CD4-positive, alpha-beta T cell treated with Interleukin-1 beta for 1 hour (primary cell): ENCODE measurements at places on chromosomes 4 and X.

GRCh38 chr4:73275318-73275654 lies 16.7 kb upstream of the ANKRD17 start:
- no peak for DNase-seq

GRCh38 chr4:4633431-4633830 lies 91.6 kb upstream of the STX18 start:
- DNase-seq: no peak

DNA sequence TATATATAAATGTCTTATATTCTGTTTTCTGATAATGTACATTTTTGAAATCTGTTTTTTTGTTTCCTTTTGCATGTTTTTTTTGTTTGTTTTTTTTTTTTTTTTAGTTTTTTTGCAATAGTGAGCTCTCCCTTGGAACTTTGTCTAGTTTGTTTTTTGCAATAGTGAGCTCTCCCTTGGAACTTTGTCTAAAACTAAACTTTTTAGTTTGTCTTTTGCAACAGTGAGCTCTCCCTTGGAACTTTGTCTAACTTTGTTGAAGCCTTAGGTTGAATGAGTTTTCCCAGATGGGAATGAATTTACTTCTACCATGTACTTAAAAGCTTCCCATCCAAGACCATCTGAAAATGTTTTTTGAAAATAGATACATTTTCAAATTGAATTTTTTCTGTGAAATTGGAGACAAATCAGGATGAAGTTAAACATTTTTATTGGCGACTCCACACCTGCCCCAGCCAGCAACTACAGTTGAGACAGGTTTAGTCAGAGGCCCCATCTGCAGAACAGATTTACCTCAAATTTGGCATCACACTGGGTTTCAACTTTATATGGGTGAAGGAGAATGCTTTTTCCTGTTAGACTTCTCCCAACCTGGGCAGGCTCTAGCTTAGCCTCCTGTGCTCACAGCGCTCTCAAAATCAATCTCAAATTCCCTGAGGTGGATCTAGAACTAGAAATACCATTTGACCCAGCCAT lies 16.0 kb downstream of the SLC9B2 start:
- no peak for DNase-seq

- DNase-seq: no peak
Observed at GRCh38 chrX:22541926-22542325, 269.2 kb downstream of the CBLL2 start.

DNA sequence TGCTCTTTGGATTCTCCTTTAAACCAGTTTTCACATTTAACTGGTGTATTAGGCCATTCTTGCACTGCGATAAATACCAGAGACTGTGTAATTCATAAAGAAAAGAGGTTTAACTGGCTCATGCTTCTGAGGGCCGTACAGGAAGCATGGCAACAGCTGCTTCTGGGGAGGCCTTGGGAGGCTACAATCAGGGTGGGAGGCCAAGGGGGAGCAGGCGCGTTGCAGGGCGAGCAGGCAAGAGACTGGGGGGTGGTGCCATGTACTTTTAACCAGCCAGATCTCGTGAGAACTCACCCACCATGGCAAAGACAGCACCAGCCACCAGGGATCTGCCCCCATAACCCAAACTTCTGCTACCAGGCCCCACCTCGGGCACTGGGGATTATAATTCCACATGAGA lies 38.1 kb downstream of the RNF212 start:
- no peak for DNase-seq

DNA sequence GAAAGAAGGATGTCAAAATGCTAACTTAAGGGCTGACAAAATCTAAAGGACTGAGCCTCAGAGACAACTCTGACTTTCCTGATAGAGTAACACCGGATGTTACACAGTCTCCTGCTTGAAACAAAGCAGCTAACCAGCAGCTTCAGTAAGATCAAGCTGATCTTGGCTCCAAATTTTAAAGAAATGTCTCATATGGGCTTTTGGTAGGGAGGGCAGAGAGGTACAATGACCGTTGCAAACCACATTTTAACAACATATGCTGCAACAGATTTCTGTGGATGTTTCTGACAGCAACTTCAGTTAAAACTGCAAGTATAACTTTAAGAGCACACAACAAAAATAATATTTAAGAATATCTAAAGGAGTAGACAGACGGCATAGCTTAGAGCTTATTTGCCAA lies 9.1 kb downstream of the RPGR start:
- DNase-seq: no peak

DNA sequence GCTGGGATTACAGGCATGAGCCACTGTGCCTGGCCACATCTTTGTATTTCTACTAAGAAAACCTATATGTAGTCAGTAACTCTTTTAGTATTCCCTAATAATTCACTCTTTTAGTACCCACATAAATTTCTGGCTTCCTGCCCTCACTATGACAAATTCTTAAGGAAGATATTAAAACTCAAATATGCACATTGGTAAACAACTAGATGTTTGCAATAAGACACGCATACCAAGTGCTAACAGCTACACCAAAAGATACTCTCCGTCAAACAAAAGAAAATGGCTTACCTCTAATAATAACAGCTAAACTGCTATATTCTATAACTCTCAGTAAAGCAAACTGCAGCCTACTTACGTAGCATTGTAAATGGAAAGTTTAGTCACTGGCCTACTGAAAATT lies 6.3 kb downstream of the UBA6 start:
- no peak for DNase-seq

DNA sequence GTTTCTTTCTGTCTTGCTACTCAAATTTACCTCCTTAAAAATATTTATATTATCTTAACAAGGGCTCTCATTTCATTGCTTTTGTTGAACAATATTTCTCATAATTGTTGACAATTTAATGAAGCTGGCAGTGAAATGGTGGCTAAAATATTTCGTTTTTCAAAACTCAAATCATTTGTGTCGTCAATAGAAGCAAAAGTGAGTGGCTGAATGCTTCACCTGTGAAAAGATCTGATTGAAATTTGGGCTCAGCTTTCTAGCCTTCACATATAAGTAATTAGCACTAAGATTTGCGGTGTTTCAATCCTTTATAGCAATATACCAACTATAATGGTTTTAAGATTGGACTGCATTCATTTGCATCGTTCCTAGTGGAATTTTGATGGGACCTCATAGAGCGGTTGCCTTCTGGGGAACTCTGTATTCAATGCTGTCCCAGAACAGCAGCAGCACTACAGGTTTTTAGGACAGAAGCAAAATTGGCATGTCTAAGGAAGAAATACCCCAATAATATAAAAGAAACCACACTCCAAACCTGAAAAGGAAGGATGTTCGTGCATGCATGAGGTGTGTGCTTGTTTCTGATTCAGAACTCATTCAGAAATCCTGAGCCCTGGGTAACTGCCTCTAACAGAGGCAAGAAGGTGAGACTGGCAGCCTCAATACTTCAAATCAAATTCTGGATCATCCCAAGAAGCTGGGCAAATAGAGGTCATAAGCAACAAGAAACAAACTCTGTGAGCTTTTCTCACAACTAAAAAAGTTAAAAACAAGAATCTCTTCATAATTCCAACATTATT lies 2.5 kb downstream of the CXCL1 start:
- no peak for DNase-seq

DNA sequence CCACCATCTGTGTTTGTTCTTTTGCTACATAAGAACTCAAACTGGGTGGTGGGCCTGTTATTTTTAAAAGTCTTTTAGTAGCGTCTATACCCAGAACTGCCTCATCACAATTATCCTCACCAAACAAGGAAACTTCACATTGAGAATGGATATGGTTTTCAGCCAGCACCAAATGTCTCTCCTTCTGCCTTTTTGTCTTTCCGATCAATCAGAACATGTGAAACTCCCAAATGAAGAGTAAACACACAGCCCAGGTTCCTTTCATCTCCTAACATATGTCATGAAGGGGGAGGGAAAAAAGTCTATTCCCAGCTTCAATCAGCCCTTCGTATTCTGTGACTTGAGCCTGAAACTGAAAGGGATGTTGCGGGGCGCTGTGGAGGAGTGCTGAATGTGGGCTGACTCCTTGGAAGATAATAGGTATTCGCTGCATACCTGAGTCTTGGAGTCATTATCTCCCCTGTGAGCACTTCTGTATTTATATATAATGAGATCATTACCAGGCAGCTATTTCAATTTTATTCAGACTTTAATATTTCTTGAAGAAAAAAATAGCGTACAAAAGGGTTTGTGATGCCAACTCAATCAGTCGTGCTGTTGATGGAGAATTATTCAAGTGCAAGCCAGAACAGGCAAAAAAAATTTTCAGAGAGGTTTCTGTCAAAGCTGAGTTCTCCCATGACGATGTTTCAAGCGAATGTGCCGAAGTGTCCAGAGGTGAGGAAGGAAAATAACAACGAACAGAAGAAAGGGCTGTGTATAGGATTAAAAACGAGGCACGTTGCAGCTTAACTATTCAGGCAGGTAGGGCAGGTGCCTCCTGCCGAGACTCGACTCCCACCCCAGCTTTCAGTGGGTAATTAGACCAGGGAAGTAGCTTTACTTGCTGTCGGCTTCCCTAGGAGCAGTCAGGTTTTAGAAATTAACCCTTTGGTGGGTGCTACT lies 163.9 kb upstream of the NOCT start:
- DNase-seq: no peak

DNA sequence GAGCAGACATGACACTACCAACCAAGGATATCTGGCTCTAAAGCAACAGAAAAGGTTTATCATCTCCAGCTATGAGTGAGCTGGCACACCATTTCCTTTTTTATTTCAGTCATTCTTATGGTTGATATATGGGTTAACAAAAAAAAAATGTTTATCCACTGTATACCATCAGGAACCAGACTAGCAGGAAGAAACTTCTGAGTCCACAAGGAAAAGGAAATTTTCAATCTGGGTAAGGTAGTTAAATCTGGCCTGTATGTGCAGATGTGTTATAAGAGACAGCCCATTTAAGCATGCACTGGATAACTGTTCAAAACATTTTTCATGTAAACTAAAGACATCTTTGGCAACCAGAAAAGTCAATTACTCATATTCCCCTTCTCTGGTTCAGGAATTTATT lies 35.0 kb downstream of the AMMECR1 start:
- no peak for DNase-seq

GRCh38 chr4:152106113-152106763 lies 345.4 kb upstream of the GATB start:
- peak; percentile 39 for DNase-seq

GRCh38 chr4:20395160-20395773 lies 143.6 kb downstream of the SLIT2 start:
- peak; percentile 5 for DNase-seq

DNA sequence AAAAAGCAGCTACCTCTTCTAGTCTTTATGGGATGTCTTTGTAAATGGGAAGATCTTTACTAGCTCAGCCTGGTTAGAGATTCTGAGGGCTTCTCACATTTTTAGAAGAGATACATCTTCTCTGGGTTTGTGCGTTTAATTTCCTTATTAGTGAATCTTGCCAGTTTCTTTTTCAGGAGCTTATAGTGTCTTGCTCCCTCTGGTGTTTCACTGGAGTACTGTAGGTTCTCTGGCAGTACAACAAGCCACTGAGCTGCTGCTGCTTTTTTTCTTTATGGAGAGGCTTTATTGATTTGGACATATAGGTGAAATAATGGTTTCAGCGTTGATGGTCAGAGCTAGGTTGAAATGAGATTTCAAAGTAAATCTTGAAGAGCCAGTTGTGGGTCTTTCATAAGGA lies 82.9 kb downstream of the LAS1L start:
- DNase-seq: peak; percentile 22

DNA sequence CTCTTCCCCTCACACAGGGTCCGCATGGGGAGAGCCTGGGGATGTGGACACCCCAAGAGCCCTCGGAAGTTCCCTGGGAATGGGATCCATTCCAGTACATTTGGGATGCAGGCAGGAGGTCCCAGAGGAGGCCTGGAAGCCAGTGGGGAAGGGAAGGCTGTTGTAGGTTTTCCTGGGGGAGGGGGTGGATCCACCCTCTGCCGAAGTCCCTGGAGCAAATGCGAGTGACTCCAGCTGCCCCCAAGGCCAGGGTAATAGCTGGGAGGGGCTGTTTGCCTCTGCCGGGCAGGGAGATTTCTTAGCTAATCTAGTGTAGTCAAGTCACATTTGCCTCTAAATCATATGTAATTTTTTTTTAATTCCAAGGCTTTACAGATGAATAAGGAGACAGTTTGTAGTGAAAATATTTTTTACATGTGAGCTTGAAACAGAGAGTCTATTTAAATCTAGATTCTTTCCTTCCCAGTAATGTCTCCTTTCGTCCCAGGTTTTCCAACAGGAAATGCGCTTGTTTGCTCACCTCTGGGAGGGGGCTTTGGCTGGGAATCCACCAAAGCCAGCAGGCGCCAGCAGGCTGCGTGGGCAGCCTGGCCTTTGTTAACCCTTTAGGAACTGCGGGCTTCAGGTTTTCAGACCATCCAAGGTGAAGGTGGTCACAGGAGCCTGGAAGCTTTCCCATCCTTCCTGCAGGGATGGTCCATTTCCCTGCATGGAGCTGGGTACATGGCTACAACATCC lies 26.8 kb downstream of the SH3TC1 start:
- DNase-seq: no peak

DNA sequence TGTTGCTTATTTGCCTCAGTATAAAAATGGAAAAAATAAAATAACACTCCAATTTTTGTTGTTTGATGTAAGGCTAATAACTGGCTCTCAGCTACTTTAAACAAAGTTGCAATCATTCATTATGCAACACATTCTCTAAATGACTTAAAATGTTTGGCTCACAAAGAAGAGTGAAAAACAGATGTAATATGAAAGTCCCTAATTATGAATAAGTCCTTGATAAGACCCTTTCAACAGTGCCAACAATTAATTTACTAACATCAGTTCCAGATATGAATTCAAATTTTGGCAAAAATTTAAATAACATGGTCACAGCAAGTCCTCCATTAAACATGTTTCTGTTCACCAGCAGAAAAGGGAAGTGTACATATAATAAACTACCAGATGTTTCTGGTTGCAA lies 69.8 kb downstream of the PAPSS1 start:
- no peak for DNase-seq

DNA sequence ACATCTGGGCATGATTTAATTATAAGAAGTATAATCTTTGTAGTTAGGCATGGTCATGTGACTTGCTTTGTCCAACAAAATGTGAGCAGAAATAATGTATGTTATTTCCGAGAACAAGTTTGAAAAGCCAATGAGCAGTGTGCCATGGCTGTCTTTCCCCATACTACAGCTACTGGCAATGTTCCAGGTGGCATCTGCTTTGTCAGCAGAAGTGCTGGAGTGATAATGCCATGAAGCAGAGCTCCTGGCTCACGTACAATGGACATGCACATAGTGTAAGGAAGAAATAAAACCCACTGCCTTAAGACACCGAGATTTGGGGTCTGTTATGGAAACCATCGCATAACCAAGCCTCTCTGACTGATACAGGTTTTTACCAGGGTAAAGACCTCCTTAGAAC lies 212.6 kb upstream of the RASGEF1B start:
- DNase-seq: no peak

GRCh38 chr4:41394481-41394894 lies 137.8 kb downstream of the UCHL1 start:
- no peak for DNase-seq

DNA sequence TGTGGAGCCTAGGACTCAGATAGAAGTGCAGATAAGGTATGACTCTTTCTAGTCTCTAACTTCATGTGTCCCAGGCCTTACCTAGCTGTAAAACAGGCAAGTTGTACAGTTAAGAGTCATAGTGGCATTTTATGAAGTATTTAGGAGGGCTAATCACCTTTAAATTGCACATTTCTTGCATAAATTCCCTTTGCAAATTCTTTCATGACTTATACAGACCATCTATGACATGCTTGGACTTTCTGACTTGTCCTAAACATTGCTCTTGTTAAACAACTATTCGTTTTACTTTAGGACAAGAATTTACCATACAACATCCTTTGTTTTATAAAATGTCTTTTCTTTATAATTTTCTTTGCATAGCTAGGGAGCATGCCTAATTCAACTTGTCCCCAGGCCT lies 7.8 kb upstream of the RRAGB start:
- no peak for DNase-seq

- no peak for DNase-seq
Observed at GRCh38 chrX:55088795-55089489, at the start of gene PAGE2. Gene PAGE2, plus strand, starts transcription at chrX:55089018. Its CDS starts 1,003 bp downstream, at chrX:55090021.
